ENCODE measurements at places on chromosomes 2 and 18.

DNA sequence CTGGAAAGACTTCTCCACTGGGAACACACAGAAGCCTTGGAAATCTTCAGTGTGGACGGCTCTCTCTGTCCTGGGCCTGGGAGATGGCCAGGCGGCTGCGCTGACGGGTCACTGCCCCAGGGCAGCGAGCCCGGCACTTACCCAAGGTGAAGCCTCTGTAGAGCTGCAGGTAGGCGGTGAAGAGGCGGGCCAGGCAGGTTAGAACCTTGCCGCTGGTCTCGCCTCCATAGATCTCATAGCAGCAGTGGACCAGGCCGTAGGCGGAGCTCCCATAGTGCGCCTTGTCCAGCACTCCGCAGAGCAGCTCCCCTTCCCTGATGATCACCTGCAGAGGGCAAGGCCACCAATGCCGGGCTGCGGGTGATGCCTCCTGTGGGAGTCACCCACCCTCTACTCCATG is 53.0 kb downstream of the POLR1A start:
- DNase-seq, result no peak

DNA sequence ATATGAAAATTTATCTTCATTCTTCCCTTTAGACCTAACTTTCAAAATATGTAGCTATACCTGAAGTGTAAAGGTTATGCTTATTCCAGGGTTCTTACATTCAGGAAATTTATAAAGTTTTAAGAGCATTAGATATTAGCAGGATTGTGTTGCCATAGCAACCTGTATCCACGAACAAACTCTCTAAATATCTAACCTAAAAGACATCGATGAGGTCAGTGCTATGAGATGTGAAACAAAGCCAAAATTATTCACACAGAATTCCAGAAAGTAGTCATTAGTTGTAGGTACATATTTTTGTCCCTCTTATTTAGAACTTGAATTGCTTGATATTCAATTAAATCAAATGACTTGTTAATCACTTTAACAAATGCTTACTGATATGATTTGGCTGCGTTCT is 705.3 kb downstream of the SOCS6 start:
- DNase-seq, result no peak

DNA sequence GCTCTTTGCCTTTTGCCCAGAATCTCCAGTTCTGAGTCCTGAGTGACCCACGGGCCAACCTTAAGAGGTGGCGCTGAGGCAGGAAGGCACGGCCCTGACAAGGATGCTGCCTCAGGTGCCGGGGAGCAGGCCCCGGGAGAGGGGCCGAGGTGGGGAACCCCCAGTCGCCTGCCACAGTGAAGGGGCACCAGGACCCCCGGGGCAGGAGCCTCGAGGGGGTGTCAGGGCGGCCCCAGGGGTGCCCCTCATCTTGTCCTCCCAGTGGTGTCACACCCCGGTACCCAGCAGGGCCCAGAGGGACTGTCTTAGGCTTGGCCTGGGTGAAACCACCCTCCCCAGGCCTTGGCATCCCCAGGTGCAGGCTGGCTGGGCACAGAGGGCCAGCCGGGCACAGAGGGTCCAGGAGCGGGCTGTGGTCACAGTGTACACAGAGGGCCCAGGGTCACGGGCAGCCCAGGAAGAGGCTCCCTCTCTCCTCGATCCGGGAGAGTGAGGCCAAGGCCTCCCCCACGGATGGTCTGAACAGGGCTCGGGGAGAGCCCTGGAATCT is 1.0 kb downstream of the PDCD1 start:
- peak; percentile 26 for DNase-seq

GRCh38 chr2:47048801-47049480 is 106.2 kb downstream of the STPG4 start:
- no peak for DNase-seq

DNA sequence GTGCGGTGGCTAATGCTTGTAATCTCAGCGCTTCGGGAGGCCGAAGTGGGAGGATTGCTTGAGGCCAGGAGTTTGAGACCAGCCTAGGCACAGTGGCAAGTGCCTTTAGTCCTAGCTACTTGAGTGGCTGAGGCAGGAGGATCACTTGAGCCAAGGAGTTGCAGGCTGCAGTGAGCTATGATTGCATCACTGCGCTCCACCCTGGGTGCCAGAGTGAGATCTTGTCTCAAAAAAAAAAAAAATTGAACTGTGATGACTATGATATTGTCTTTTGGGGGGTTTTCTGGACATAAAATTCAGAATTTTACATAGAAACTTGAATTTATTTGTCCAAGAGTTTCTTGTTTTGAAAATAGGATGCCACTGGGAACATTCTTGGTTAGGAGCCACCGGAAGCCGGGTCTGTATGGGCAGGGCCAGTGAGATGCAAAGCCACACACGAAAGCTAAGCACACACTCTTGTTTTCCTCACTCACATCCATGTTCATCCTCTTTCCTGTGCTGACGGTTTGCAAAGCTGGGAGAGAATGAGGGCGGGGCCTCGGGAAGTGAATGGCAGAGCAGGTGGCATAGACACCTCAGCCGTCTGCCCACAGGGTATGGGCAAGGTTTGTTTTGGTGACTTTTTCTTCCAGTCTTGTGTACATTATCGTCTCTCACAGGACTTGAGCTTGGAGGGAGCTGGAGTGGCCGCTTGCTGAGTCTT is 12.6 kb downstream of the AGAP1 start:
- no peak for DNase-seq

DNA sequence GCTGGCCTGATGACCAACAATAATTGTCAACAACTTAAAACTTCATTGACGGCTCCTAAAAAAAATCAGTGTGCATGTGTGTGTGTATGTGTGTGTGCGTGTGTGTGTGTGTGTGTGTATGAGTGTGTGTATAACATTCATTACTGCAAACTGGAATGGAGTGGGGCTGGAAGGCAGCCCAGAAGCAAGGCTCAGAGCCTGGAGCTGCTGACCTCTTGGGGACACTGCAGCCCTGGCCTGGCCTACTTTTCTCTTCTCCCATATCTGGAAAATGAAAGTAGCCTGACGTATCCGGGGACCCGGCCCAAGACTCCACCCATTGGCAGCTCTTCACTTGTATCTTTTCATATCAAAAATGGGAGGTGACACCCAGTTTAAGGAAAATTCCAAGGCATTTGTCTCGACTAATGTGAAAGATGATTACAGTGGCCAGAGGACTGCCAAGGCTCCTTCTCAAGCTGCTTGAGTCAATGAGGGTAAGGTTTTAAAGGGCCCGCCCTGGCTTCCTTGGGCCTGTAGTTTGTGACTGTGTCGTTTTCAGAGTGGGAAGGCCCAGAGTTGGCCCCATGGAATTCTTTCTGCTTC is 72.4 kb upstream of the IL1R1 start:
- peak; percentile 82 for DNase-seq

- no peak for DNase-seq
These were observed 196.1 kb upstream of the SALL3 start for GRCh38 chr18:78783564-78783960.

- no peak for DNase-seq
These were observed 70.5 kb upstream of the ZCCHC2 start for GRCh38 chr18:62452280-62452831.

DNA sequence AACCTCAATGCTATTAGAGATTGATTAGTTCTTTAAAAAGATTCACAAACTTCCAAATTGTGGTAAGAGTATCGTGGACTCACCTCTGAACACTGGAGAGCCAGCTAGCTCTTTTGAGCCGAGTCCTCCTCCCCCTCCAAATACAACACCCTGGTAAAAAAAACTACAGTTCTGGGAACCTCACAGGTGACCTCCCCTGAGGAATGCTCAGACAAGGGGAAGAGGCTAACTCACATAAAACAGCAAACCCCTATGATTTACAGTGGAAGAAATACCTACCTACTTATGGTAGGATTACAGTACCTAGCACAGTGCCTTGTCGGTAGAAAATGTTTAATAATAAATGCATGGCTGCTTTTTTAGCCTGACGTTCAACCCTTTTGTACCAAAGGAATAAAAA is 8.4 kb downstream of the ZNF24 start:
- no peak for DNase-seq

- no peak for DNase-seq
These were observed 8.3 kb downstream of the GYPC start for GRCh38 chr2:126664234-126664633.

DNA sequence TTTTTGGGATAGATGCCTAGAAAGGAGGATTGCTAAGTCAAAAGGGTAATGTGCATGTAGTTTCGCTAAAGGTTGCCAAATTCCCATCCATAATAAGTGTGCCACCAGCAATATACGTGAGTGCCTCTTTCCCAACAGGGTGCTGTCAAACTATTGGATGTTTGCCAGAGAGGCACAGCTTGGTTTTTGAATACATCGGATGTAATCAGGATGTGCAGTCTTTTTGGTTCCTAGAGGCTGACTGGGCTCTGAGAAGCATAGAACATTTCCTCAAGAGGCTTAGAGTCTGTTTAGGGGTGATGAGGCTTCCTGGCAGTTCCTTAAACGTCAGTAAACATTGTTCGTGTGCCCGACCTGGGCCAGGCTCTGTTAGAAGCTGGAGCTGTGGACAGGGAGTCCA is 28.0 kb downstream of the AGAP1 start:
- DNase-seq, result no peak

DNA sequence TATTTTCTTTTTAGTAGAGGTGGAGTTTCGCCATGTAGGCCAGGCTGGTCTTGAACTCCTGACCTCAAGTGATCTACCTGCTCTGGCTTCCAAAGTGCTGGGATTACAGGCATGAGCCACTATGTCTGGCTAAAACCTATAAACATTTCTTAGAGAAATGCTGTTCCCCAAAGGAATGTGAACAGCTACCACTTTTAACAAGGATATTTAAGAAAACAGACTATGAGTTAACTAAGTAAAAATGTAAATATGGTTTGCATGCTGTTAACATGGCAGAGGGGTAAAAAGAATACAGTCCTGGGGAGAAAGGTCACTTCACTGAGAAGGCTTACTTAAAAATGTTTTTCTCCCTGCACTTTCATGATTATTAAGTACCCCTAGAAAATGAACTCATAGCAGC is 57.1 kb downstream of the SLC16A14 start:
- DNase-seq, result no peak

- DNase-seq, result peak; percentile 94
These were observed at the start of gene POU3F3 for GRCh38 chr2:104853534-104854497. TSS of gene POU3F3 (plus strand) at chr2:104854115. CDS start at chr2:104855511, 1,396 bp downstream.

GRCh38 chr2:60324536-60324935 is 228.9 kb downstream of the BCL11A start:
- DNase-seq, result no peak

GRCh38 chr2:64345998-64346397 is 108.0 kb upstream of the LGALSL start:
- no peak for DNase-seq

- DNase-seq, result no peak
These were observed 191.7 kb downstream of the PRKCE start for GRCh38 chr2:45843136-45843535.

GRCh38 chr18:37335409-37335736 is 230.2 kb downstream of the CELF4 start:
- DNase-seq, result no peak

GRCh38 chr2:129189617-129190319 is 789.7 kb upstream of the RAB6C start:
- DNase-seq, result no peak

- no peak for DNase-seq
These were observed 53.1 kb downstream of the SPATS2L start for GRCh38 chr2:200359552-200359951.

DNA sequence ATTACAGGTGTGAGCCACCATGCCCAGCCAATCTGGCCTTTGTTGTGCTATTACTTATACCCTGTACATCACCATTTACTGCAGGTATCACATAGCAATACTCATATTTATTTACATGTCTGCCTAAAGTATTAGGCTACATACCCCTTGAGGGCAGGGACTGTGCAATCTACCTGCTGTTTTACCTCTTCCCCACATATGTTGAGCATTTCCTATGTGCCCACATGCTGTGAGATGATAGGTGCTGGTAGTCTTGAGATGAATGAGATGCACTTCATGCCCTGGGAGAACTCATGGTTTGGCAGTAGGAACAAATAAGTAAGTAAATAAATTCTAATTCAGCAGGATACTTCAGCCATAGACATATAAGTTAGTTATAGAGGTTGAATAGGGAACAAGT is 59.2 kb downstream of the TTC39C start:
- no peak for DNase-seq

- DNase-seq, result no peak
These were observed 24.4 kb downstream of the ARL5A start for GRCh38 chr2:151803811-151804210.

GRCh38 chr2:34025196-34025595 is 426.1 kb upstream of the FAM98A start:
- no peak for DNase-seq

DNA sequence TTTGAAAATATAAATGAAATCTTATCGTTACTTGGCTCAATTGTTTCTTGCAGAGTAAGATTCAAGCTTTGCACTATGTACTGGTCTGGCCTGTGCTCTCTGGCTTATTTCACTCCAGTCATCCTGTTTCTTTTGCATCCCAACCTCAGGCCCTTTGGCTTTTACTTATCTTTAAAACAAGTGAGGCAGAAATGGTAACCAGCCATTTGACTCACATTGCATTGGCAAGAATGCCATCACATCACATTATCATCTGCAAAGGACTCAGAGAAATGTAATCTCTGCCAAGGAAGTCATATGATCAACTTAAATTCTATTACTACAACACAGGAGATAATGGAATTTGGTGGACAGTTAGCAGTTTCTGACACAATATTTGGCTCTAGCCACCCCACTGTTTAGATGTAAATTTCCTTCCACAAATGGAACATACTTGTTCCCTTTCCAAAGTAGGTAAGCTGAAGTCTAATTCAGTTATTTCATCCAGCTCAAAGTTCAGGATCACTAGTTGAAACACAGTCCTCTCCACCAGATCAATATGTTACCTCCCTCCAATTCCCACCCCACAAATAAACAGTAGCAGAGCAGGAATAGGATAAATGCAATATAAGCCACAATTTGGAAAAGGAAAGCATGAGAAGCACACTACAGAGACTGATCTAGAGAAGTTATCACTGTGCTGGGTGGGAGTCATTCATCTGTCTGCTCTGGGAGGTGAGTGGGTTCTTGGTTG is 65.0 kb upstream of the DSC1 start:
- no peak for DNase-seq

DNA sequence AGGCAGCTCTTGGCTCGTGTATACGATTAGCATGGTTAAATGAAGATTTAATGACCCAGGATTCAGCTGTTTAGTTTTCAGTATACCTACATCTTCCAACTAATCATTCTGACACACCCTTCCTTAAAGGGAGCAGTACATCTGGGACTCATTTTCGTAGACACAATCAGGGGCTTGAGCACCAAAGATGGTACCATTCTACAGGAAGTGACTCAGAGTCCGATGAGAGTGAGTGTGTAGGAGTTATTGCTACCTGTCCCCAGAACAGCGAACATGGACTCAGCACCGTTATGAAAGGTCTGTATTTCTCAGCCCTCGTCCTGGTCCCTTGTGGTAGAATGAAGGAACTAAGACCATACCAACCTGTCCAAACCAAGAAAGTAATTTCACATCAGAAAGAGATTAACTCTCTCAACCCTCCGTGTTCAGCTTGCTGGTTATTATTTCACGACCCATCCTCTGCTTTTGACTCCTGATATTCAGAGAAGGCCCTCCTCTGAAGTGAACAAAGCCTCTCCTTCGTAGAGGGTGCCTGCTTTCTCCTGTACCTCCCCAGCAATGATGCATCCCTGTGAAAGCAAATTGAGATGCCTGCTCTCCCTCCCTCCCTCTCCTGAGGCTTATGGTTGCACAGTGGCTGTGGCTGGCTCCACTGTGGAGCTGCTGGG is 214.8 kb downstream of the MTX2 start:
- no peak for DNase-seq
